H54 (cell line): ENCODE measurements at places on chromosomes 1 and 21.

DNA sequence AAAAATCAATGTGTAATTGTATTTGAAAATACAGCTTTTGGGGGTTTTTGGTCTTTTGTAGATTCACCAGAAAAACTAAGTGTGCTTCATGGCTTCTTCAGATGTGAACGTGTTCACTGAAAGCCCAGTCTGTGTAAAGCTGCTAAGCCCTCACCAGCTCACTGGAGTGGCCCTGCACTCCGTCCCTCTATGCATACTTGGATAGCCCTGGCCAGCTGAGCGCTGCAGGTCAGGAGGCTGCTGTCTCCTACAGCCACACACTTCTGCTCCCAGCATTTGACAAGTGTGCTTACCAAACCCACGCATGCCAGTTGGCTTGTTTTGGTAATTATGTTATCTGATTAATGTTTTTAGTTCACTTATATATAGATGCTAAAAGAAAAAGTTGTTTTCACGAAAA, 163.5 kb downstream of the TLR5 start:
- no peak for DNase-seq

DNA sequence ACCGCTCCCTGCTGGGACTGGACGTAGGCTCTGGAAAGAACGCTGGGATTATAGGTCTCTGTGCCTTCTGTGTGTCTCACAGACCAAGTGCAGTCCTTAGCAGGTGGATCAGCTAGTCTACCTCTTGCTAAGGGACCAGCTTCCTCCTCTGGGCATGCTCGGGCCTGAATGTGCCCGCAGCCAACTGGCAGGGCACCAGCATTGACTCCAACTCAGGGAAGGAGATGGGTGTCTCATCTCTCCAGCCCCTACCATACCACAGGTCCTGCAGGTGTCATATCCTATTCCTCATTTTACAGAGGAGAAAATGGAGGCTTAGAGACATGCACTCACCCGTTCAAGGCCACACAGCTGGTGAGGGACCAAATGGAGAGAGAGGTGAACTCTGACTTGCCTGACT, 340.2 kb downstream of the PTPRU start:
- DNase-seq: no peak

DNA sequence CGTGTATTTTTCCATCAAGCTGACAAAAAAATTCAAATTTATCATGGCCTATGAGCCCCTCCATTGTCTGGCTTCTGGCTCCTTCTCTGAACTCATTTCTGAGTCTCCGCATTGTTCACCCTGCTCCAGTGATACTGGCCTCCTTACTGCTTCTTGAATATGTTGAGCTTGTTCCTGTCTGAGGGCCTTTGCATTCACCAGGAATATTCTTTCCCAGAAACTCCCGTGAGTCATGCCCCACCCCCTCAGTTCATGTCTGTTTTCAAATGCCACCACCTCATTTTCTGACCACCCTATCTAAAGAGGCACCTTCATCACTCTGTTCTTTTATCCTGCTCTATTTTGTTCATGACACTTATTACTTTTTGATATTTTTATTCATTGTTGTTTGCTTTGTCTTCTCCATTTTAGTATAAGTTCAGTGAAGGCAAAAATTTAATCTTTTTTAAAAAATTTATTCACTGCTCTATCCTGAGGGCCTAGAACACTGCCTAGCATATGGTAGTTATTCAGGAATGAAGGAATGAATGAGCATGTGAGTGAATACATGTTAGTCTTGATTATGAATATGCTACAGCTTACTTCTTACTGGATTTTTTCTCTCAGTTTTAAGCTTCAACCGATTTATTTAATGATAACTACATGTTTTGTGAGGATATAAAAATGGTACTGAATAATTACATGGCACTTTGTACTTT, 140.4 kb upstream of the C1orf105 start:
- DNase-seq: no peak

- no peak for DNase-seq
Observed at GRCh38 chr1:94798054-94798453, 22.1 kb upstream of the SLC44A3 start.

GRCh38 chr1:40650075-40650474, 15.4 kb downstream of the RIMS3 start:
- DNase-seq: peak; percentile 61

- no peak for DNase-seq
Observed at GRCh38 chr1:89800022-89800655, 20.7 kb upstream of the LRRC8D start.

- no peak for DNase-seq
Observed at GRCh38 chr1:201707656-201708055, 121.3 kb upstream of the IPO9 start.

DNA sequence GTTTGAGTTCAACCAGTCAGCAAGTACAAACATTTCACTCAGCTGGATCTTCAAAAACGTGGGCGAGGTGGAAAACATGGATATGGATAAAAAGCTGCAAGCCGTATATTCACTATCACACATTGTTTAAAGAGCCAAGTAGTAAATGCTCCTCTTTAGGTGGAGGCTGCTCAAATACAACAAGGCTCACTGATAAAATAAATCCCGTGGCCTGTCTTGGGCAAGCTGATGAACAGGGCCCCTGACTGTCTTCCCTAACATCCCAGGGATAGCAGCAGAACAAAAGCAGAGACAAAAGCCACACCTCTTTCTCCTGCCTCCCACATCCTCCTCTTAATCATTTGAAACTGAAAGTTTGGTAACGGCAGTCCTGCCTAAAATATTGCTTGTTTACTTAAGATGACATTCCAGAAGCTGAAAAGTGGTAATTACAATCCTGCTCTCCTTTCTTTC, 357.7 kb downstream of the TTLL7 start:
- no peak for DNase-seq

DNA sequence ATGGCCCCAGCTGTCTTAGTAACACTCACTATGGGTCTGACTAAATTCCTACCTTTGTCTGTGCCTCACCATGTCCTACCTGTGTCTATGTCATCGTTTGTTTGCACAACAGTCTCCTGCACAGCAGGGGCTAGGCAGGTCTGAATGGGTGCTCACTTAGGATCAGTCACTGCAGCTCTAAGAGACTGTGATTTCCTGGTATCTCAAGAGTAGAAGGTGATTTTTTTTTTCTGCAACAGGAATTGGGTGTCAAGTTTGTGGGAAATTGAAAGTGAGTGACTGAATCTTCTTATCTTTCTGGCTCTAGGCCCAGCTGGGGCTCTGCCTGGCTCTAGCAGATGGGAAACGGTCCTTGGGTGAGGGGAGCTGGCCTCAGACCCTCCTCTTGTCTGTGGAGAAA, 46.4 kb upstream of the TRABD2B start:
- DNase-seq: no peak

- DNase-seq: no peak
Observed at GRCh38 chr1:64320922-64321614, 117.6 kb downstream of the UBE2U start.

GRCh38 chr1:35576061-35576765, 3.1 kb downstream of the TFAP2E start:
- DNase-seq: no peak

DNA sequence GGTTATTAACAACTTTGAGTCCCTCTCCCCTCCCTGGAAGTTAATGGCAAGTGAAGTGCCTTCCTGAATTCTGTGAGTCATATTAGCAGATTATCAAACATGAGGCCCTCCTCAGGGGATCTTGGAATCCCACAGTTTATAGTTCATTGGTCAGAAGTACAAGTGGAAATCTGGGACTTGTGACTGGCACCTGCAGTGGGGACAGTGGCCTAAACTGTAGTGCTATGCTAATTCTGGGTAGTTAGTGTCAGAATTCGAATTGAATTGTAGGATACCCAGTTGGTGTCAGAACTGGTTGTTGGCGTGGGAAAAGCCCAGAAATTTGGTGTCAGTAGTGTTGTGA, 26.2 kb downstream of the ZYG11B start:
- no peak for DNase-seq

DNA sequence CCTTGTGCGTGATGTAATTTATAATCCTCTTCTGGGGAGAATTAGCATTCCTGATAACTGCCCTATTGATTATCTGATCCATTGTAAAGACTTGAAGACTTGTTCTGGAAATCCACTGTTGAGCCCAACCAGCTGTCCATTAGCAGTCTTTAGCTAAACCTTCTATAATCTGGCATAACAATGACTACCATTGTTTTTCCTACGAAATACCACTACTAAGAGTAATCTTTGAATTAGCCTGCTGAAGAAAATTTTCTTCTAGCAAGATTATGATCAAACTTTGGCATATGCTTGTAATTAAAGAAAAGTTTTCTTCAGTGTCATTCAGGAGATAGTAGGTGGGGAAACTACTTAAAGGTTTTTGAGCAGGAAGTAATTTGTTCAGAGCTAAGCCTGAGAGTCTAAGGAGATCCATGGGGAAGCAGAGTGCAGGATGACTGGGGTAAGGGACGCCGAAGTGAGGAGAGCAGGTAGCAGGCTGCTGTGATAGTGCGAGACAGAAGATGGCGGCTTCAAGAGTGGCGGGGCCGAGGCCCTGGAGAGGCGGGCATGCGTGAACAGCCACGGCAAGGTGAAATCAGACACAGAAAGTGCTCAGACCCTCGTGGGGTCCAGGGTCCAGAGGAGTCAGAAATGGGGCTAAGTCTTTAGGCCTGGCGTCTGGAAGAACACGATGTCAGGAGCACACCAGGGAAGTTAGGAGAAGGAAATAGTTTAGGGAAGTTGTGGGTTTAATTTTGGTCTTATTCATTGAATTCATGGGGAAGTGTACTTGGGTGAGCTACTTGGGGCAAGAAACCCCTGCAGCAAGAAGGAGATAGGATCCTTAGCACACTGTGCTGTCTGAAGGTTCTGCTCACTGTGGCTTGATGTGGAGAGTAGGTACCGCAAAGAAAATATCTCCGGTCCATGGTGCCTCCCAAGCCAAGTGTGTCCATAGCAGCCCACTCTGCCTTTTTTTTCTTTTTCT, 112.6 kb upstream of the ADAR start:
- DNase-seq: no peak

- no peak for DNase-seq
Observed at GRCh38 chr1:58927041-58927721, 143.3 kb upstream of the JUN start.

GRCh38 chr1:89810302-89810701, 10.5 kb upstream of the LRRC8D start:
- no peak for DNase-seq

- no peak for DNase-seq
Observed at GRCh38 chr1:176193023-176193422, 14.1 kb downstream of the COP1 start.

DNA sequence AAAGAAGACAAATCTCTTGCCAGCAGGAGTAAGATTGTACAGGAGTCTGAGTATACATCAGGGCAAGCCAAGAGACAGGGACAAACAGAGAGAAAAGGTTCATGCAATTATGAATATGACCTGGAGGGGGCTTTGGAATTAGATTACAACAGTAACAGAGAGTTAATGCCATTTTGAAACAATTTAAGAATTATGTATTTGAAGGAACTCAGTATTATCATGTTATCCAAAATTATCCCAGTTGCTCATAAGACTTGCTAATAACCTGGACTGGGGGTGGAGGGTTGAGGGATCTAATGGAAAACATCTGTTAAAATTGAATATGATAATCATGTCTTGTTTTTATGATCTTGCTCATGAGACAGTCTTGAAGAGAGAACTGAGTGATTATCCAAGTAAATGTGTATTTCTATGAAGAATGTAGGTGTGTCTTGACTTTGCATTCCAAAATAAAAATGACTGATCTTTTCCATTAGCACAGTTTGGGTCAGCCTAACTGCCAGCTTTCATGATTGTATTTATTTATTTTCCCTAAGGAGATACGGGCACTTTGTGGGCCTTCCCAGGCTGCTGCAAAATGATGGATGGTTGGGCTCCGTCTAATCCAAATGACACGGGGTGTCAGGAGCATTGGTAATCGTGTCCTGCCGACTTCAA, 117.7 kb downstream of the ERG start:
- no peak for DNase-seq

DNA sequence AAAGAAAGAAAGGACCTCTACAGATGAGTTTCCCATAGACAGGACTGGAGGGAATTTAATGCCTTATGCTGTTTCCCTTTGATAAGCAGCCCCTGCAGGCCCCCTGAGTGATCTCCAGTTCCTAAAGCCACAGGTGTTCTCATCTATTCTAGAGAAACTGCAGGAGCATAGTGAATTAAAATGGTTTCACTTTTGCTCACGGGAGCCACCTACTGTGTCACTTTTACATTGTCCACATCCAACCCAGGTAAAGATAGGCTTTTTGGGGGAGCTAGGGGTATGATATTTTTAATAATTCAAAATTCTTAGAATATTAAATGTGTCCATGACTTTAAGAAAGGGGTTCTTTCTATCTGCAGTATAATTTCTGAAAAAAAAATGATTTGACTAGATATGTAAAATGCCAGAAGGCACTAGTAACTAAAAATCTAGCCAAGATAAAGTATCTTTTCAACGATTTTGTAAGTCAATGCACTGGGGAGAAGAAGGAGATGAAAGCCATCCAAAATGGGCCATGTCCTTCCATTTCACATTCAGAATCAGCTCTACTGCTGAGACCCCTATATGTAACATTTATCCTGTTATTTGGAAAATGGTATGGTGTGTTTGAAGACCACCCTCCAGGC, 267.3 kb upstream of the DUSP10 start:
- no peak for DNase-seq

GRCh38 chr1:204744107-204744779, 58.7 kb upstream of the LRRN2 start:
- no peak for DNase-seq

DNA sequence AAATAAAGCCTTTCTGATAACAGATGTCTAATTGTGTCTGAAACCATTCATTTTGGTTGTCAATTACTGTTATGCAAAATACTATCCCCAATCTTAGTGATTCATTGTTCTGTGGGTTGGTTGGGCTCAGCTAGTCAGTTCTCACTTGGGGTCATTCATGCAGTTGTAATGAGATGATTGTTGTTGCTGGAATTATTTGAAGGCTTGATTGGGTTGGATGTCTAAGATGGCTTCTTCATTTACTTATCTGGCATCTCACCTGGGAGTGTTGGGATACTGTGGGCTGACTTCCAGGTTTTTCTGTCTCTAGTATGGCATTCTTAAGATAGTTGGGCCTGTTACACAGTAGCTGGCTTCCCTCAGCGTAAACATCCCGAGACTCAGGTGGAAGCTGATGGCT, 217.8 kb upstream of the B3GALT2 start:
- no peak for DNase-seq

GRCh38 chr1:116261227-116261626, 111.8 kb upstream of the ATP1A1 start:
- no peak for DNase-seq

GRCh38 chr1:240194120-240194519, 102.4 kb downstream of the FMN2 start:
- no peak for DNase-seq

- no peak for DNase-seq
Observed at GRCh38 chr1:211684791-211685190, 9.4 kb upstream of the NEK2 start.
